Sigmoid colon (tissue), 7 donors: ENCODE measurements at places on chromosomes 4 and X. TPM values are rescaled to one million over a fixed set of nuclear protein-coding genes. Genes with fewer than 3 reads are reported as not detected.

DNA sequence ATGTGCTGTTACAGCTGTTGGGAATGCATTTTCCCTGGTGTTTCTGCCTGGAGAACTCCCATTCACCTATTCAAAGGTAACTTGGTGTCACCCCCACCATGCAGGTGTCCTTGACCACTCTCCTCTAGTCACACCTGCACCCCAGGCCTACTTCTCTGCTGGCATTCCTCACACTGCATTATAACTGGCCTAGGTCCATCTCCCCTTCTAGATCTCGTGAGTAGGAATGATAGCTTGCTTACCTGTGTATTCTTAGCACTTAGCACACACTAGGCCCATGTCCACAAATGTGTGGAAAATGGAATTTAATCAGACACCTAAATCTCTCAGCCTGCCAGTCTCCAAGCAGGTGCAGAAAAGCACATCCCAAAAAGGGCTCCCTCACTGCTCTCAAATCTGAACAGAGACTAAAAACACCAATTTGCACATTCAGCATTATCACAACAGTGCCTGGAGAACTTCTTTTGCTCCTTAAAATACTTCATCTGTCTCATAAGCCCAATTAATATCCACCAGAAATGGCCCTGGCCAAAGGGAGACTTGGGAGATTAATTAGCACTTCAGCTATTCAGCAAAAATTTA, 18.3 kb downstream of the SCD5 start:
- H3K27ac ChIP-seq = no peak overlapping the region
- H3K27me3 ChIP-seq = no peaks in the 10 kb centered on the region
- no peak overlapping the region for H3K4me3 ChIP-seq
- H3K4me1 ChIP-seq = peaks cover 23% of the 10 kb centered on the region

DNA sequence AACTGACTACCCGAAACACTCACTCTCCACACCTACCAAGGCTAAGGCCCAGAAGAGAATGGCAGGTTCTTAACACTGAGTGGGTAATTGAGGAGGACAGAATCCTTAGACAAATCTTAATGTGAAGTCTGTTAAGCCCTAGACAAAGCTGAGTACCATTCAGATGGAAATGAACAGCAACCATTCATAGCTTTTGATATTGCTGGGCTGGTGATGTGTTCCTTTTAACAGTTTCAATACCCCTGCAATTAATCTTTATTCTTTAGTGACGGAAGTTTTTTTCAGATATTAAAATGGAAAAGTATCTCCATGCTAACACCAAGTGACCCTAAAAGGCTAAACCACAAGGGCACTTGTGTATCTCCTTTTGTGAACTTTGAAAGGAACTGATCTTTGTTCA, 334.9 kb downstream of the OPHN1 start:
- no peaks in the 10 kb centered on the region for H3K4me1 ChIP-seq
- no peaks in the 10 kb centered on the region for H3K36me3 ChIP-seq

- peaks cover 9% of the 10 kb centered on the region for H3K4me1 ChIP-seq
- no peaks in the 10 kb centered on the region for H3K36me3 ChIP-seq
- no peaks in the 10 kb centered on the region for H3K27me3 ChIP-seq
- no peak overlapping the region for H3K27ac ChIP-seq
- no peak overlapping the region for H3K4me3 ChIP-seq
- DNase-seq = no peak
Measured at GRCh38 chr4:26058537-26058936, 144.5 kb downstream of the SMIM20 start.

HERC5 gene
- 4.8 TPM for total RNA-seq

MUC7 gene
- total RNA-seq = not detected
